Activated CD8-positive, alpha-beta T cell treated with anti-CD3 and anti-CD28 coated beads, Interleukin-2, amount 10 ng/mL, durations not matched to agents 7 days and 5 days (primary cell): ENCODE measurements at places on chromosomes 6 and 20.

DNA sequence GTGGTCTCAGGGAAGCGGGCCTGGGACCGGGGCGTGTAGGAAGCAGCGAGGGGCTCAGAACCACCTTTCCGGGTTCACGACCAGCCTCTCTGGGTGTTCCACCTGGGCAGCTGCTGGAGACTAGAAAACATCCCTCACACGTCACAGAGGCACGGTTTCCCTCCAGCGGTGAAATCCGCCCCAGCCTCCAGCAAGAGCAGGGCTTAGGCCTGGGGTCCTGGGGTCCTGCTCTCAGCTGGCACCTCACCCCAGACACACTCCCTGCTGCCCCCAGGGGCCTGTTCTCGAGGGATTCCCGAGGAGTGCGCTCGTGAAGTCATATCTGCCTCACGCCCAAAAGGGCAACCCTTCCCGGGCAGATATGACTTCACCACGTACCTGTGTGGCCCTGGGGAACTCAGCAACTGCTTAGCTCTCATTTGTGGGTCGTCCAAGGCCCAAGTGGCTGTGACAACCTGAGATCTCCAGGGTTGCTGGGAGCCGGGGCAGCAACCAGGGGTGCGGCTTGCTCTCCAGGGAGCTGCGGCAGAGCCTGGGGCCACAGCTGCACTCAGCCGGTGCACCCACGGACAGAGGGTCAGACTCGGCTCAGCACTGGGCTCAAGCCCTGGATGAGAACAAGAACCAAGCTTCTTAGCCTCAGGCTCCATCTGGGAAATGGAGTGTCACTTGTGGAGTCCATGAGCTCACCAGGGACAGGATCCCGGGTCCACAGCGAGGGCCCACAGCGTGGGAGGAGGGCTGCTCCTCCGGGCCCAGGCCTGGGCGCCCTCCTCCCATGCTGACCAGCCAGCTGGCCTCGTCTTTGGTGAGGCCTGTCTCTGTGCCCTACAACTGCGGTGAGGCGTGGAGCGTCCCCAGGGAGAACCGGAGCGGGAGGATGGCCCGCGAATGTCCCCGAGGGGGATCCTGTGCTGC is 661 bp downstream of the FNDC11 start:
- H3K4me3 ChIP-seq: no peak overlapping the region
- no peak for DNase-seq
- no peak overlapping the region for H3K27ac ChIP-seq

GRCh38 chr6:111338843-111339242 is 144.2 kb downstream of the REV3L start:
- peaks cover 27% of the 10 kb centered on the region for H3K36me3 ChIP-seq
- no peak for DNase-seq
- H3K4me3 ChIP-seq: no peak overlapping the region
- no peak overlapping the region for H3K27ac ChIP-seq
- no peaks in the 10 kb centered on the region for H3K27me3 ChIP-seq
- peaks cover 7% of the 10 kb centered on the region for H3K4me1 ChIP-seq

DNA sequence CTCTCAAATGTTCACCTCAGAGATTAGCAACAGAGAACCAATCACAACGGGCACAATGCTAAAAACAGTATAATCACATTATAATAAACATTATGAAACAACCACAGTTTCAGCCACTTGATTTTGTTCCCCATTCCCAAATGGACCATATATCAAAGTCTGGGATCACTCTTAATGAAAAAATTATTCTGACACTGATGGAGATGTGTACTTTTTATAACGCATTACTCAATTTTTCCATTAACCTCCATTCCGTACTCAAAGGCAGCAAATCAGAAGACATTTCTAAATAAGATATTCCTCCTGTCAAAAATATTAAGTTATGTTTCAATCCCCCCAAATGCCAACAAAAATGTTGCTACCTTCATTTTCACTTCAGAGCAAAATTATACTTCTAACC is 2.8 kb downstream of the CPNE1 start:
- no peaks in the 10 kb centered on the region for H3K27me3 ChIP-seq
- peaks cover 60% of the 10 kb centered on the region for H3K4me1 ChIP-seq
- peaks cover 48% of the 10 kb centered on the region for H3K36me3 ChIP-seq
- no peak for DNase-seq
- peak overlapping the region; percentile 96 for H3K4me3 ChIP-seq

GRCh38 chr20:23267909-23268308 is 82.7 kb upstream of the NXT1 start:
- H3K27me3 ChIP-seq: no peaks in the 10 kb centered on the region
- DNase-seq: no peak
- no peaks in the 10 kb centered on the region for H3K4me1 ChIP-seq

- peaks cover 2% of the 10 kb centered on the region for H3K27me3 ChIP-seq
- no peak for DNase-seq
- H3K4me3 ChIP-seq: no peak overlapping the region
Observed at GRCh38 chr6:130995783-130996447, 67.1 kb downstream of the EPB41L2 start.

GRCh38 chr20:36541227-36541767 is at the start of gene MYL9:
Gene MYL9, plus strand, starts transcription at chr20:36541519. Its CDS starts 3,366 bp downstream, at chr20:36544885.
- no peak within 1 kb of the TSS for H3K27ac ChIP-seq
- H3K36me3 ChIP-seq: no peaks in the 10 kb centered on the region
- no peaks in the 10 kb centered on the region for H3K27me3 ChIP-seq
- H3K4me1 ChIP-seq: peaks cover 4% of the 10 kb centered on the region
- DNase-seq: no peak

DNA sequence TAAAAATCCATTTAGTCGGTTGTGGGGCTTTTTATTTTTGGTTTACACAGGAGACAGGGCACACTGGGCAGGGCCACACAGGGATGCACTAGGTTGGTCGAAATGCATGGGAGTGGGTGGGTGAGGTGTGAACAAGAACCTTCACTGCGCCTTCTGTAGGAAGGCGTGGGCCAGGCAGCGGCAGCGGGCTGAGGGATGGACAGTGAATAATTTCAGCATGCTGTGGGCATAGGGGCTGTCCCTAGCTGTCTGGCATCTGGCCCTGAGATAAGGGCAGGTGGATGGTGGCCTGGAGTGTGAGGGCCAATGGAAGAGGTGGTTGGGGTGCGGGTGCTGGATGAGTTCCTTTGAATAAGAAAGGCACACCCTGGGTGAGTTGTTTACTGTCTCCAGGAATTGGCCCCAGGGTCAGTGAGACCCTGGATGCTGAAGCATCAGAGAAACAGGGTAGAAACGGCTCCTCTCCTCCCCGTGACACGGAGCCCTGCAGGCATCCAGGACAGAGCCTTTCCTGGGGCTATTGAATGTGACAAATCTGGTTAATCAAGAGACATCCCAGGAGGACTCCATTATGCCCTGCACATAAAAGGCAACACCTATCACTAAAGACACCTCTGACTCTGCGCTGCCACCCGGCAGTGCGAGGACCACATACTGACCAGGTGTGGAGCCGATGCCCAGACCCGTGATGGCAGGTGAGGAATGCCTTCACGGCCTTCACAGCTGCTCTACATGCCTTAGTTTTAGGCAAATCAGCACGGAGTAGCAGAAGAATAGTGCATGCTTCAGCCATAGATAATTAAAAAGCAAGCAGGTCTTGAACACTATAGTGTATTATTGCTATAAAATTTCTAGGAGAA is 123.0 kb upstream of the SNX9 start:
- H3K27ac ChIP-seq: no peak overlapping the region
- H3K4me1 ChIP-seq: no peaks in the 10 kb centered on the region
- no peak overlapping the region for H3K4me3 ChIP-seq

GRCh38 chr6:144123836-144124235 is 26.5 kb upstream of the STX11 start:
- no peaks in the 10 kb centered on the region for H3K27me3 ChIP-seq
- no peak overlapping the region for H3K27ac ChIP-seq
- no peak overlapping the region for H3K4me3 ChIP-seq
- no peaks in the 10 kb centered on the region for H3K4me1 ChIP-seq
- H3K36me3 ChIP-seq: no peaks in the 10 kb centered on the region
- no peak for DNase-seq

GRCh38 chr6:37699887-37700619 is 2.4 kb upstream of the MDGA1 start:
- peaks cover 31% of the 10 kb centered on the region for H3K4me1 ChIP-seq
- no peak overlapping the region for H3K27ac ChIP-seq
- peaks cover 30% of the 10 kb centered on the region for H3K27me3 ChIP-seq
- H3K4me3 ChIP-seq: peak overlapping the region; percentile 45
- no peak for DNase-seq
- no peaks in the 10 kb centered on the region for H3K36me3 ChIP-seq

DNA sequence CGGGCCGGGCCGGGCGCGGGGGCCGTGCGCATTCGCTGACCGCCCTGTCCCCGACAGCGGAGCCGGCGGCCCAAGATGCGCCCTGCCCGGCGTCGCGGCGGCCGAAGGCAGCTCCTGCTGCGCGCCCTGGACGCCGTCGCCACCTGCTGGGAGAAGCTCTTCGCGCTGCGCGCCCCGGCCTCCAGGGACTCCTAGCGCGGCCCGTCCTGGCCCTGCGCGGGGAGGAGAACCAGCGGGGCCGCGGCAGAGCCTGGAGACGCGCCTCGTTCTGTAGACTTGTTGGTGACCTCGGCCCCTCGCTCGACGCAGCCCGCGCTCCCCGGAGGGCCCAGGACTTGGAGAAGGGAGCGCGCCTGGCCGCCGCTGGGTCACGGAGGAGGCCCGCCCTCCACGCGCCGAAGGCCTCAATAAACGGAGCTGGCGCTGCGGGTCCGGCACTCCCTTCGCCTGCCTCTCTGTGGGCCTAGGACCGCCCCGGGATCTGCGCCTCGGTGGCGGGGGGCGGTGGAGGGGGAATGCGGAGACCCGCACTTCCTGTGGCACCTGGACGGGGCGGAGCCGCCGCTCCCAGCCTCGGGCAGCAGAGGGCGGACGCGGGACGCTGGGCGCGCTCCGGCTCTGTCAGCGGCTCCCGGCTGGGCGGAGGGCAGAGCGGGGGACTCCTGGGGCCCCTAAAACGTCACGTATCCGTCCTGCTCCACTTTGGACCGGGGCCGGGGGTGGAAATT is 2.7 kb downstream of the C20orf204 start:
- H3K27ac ChIP-seq: peak overlapping the region; percentile 78
- H3K36me3 ChIP-seq: peaks cover 15% of the 10 kb centered on the region
- peak; percentile 84 for DNase-seq
- H3K27me3 ChIP-seq: no peaks in the 10 kb centered on the region
- peak overlapping the region; percentile 76 for H3K4me3 ChIP-seq
- peaks cover 76% of the 10 kb centered on the region for H3K4me1 ChIP-seq

DNA sequence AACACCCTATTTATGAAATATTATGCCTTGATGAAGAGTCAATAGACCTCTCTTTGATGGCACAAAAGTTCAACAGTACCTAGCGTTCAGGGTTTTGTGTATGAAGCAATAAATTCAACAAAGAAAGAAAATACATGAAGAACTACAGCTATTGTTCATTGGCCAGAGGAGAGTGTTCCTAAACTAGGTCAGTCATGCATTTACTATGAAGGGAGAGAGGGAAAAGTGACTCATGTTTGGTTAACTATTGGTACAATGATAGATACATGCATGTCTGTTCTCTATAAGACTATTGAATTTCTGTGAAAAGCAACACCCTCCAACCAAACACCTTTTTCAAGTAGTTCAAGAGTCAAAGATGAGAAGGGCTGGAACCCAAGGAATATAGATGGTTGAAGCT is 50.7 kb downstream of the CLIC5 start:
- H3K27ac ChIP-seq: no peak overlapping the region
- DNase-seq: no peak
- H3K4me1 ChIP-seq: peaks cover 10% of the 10 kb centered on the region
- no peaks in the 10 kb centered on the region for H3K36me3 ChIP-seq
- no peaks in the 10 kb centered on the region for H3K27me3 ChIP-seq

GRCh38 chr20:53974785-53975555 is 95.4 kb downstream of the BCAS1 start:
- H3K27ac ChIP-seq: no peak overlapping the region
- DNase-seq: no peak
- no peaks in the 10 kb centered on the region for H3K27me3 ChIP-seq
- H3K36me3 ChIP-seq: no peaks in the 10 kb centered on the region
- H3K4me1 ChIP-seq: no peaks in the 10 kb centered on the region

GRCh38 chr6:91483415-91484105 is 896.7 kb upstream of the MAP3K7 start:
- no peak for DNase-seq
- H3K4me1 ChIP-seq: no peaks in the 10 kb centered on the region
- H3K27ac ChIP-seq: no peak overlapping the region
- H3K36me3 ChIP-seq: no peaks in the 10 kb centered on the region
- no peak overlapping the region for H3K4me3 ChIP-seq

- peak overlapping the region; percentile 81 for H3K4me3 ChIP-seq
- H3K27me3 ChIP-seq: no peaks in the 10 kb centered on the region
- peaks cover 61% of the 10 kb centered on the region for H3K4me1 ChIP-seq
- H3K27ac ChIP-seq: peak overlapping the region; percentile 96
- DNase-seq: peak; percentile 47
- peaks cover 46% of the 10 kb centered on the region for H3K36me3 ChIP-seq
Observed at GRCh38 chr6:144581812-144582537, 296.8 kb downstream of the UTRN start.

DNA sequence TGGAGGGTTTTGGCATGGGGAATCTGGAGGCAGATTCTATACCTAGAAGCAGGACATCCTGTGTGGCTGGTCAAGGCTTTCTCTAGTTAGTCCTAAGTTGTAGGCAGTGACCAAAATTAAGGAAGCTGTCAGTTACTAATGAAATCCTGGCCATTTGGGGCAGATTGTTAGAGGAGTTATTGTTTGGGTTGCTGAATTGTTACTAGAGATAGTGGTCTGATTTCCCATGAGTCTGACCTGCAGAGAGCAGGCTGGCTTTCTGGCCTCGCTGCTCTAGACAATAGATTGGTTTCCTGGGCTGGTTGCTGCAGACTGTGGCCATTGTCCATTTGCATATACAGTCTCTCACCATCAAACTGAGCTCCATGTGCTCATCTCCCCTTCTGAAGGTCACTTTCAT is 205.0 kb upstream of the SASH1 start:
- H3K27me3 ChIP-seq: no peaks in the 10 kb centered on the region
- H3K36me3 ChIP-seq: no peaks in the 10 kb centered on the region
- H3K4me1 ChIP-seq: no peaks in the 10 kb centered on the region
- no peak overlapping the region for H3K4me3 ChIP-seq
- no peak overlapping the region for H3K27ac ChIP-seq

DNA sequence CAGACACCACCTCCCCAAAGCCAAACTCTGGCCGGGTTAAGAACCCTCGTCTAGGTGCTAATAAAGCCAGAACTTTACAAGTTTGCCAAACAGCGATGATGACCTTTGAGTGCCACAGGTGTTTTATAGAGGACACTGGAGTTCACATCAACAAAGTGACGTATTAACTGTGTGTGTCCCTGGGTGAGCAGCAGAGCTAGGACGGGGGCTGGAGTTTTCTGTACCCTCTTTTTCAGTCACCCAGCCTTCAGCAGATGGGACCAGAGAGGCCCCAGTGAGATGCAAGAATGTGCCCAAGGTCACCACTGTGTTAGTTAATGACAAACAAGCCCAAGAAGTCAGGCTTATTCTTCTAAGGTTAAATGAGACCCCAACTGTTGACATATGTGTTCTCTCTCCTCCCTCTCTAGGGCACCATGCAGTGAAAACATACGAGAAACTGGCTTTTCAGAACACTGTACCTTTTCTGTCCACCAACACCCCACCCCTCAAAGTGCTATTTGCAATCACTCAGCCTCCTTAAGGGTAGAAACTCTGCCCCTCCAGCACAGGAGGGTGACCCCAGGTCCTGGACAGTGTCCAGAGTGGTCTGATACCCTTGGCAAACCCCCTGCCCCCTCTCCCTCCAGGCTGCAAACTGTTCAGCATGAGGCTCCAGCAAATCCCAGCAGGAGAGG is 5.2 kb downstream of the SDC4 start:
- H3K36me3 ChIP-seq: no peaks in the 10 kb centered on the region
- H3K4me1 ChIP-seq: peaks cover 31% of the 10 kb centered on the region
- no peak for DNase-seq
- no peak overlapping the region for H3K27ac ChIP-seq
- H3K4me3 ChIP-seq: no peak overlapping the region
